Caco-2 (cell line): ENCODE measurements at places on chromosomes 3 and 15. TPM values are rescaled to one million over a fixed set of nuclear protein-coding genes. Genes with fewer than 3 reads are reported as not detected.

DNA sequence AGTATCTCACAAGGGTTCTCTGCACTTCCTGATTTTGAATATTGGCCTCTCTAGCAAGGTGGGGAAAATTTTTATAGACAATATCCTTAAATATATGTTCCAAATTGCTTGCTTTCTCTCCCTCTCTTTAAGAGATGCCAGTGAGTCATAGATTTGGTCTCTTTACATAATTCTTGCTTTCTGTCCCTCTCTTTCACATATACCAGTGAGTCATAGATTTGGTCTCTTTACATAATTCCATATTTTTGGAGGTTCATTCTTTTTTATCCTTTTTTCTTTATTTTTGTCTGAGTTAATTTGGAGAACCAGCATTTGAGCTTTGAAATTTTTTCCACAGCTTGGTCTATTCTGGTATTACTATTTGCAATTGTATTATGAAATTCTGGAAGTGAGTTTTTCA lies 77.7 kb upstream of the NUDT16 start:
- no peaks in the 10 kb centered on the region for H3K36me3 ChIP-seq
- no peak overlapping the region for H3K27ac ChIP-seq
- H3K4me3 ChIP-seq: no peak overlapping the region

- H3K27ac ChIP-seq: no peak overlapping the region
- H3K4me1 ChIP-seq: peaks cover 16% of the 10 kb centered on the region
- no peak overlapping the region for H3K4me3 ChIP-seq
Measured at GRCh38 chr3:188931531-188931930, 240.2 kb upstream of the TPRG1 start.

DNA sequence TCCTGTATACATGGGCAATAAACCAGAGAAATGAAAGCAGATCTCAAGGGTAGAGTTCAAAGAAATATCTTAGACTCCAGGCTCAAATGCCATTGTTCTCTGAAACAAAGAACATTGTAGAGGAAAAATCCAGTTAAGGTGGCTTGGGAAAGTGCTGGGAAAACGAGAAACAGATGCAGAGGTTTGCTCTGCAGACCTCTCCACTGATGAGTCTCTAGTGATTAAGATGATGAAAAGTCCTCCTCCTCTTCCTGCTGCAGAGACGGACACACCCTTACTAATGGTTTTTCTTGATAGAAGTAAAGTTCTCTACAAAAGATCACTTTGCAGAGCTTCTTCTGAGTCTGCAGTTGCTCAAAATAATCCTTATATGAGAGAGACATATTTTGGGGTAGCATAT lies 264.7 kb downstream of the GABRG3 start:
- H3K27me3 ChIP-seq: no peaks in the 10 kb centered on the region
- H3K27ac ChIP-seq: no peak overlapping the region
- peaks cover 13% of the 10 kb centered on the region; the same call in 1 of the 2 replicates for H3K4me1 ChIP-seq
- DNase-seq: no peak
- no peaks in the 10 kb centered on the region for H3K36me3 ChIP-seq

The CSNK1G1 gene
- total RNA-seq: 11.5 and 17.5 TPM in 2 replicates

The ZNF280D gene
- total RNA-seq: 28.7 and 31.0 TPM in 2 replicates

The FEM1B gene
- total RNA-seq: 33.5 and 41.0 TPM in 2 replicates

DNA sequence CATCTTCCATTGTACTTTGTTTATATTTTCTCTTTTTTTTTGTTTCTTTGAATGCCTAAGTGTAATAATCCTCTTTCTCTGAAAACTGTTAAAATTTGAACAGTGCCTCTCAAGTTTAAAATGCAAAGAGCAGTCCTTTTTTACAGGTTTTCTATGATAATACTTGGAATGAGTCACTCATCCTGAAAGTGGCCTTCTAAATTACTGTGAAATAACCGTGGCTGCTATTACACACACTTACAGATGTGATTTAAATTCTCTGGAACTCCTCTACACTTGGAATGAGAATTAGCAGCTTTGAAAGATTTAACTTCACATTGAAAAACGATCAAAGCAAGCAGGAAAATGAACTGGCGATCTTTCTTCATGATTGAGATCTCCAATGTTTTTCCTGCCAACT lies 105.9 kb downstream of the ROBO1 start:
- H3K27me3 ChIP-seq: no peaks in the 10 kb centered on the region
- no peaks in the 10 kb centered on the region for H3K4me1 ChIP-seq
- H3K4me3 ChIP-seq: no peak overlapping the region
- no peaks in the 10 kb centered on the region for H3K36me3 ChIP-seq

GRCh38 chr3:86929046-86929445 lies 61.9 kb downstream of the VGLL3 start:
- H3K27me3 ChIP-seq: no peaks in the 10 kb centered on the region
- H3K36me3 ChIP-seq: no peaks in the 10 kb centered on the region
- no peaks in the 10 kb centered on the region for H3K4me1 ChIP-seq

DNA sequence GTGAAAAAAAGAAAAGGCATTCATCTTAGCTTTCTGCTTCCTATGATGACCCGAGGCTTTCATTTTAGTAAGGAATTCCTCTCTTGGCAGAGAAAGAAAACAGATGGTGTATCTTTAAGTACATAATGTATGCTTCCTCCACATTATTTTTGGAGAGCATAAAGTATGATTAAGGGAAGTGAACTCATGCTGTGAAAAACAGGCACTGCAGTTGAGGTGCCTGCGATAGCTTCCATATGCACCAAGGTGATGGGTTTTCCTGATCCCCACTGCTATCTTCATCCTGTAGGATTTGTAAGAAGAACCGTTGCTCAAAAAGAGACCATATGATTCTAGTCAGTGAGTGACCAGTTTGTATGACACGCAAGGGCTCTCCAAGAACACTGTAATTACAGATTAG lies 411.5 kb upstream of the MCTP2 start:
- H3K4me3 ChIP-seq: no peak overlapping the region
- H3K27me3 ChIP-seq: no peaks in the 10 kb centered on the region
- H3K36me3 ChIP-seq: no peaks in the 10 kb centered on the region
- no peaks in the 10 kb centered on the region for H3K4me1 ChIP-seq

The SLC24A5 gene
- not detected in 2 replicates for total RNA-seq

DNA sequence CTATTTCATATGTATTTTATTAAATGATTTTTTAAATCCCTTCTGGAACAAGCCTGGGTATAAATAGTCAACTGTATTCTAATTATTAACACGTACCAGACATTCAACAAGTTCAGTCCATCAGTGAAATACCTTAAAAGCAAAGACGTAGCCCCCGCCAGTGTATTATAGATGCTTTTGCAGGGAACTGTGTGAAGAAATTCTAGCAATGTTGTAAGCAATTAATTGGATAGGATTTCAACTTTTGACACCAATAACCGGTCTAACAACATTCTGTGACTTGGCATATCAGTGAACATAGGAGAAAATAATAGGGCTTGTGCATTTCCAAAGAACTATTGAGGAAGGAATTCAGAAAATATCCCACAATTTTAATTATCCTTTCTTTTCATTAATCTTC lies 67.2 kb upstream of the TGFBR2 start:
- H3K27me3 ChIP-seq: no peaks in the 10 kb centered on the region
- peak; percentile 32 for DNase-seq
- H3K4me3 ChIP-seq: no peak overlapping the region
- no peak overlapping the region for H3K27ac ChIP-seq
- H3K36me3 ChIP-seq: no peaks in the 10 kb centered on the region
- H3K4me1 ChIP-seq: peaks cover 15% of the 10 kb centered on the region

The MESP2 gene
- total RNA-seq: 0.32 and 0.70 TPM in 2 replicates

The IL17RD gene
- 2.7 and 3.1 TPM in 2 replicates for total RNA-seq

The CD200 gene
- total RNA-seq: 0.45 and 0.51 TPM in 2 replicates

The CCRL2 gene
- 0.44 and 1.0 TPM in 2 replicates for total RNA-seq

DNA sequence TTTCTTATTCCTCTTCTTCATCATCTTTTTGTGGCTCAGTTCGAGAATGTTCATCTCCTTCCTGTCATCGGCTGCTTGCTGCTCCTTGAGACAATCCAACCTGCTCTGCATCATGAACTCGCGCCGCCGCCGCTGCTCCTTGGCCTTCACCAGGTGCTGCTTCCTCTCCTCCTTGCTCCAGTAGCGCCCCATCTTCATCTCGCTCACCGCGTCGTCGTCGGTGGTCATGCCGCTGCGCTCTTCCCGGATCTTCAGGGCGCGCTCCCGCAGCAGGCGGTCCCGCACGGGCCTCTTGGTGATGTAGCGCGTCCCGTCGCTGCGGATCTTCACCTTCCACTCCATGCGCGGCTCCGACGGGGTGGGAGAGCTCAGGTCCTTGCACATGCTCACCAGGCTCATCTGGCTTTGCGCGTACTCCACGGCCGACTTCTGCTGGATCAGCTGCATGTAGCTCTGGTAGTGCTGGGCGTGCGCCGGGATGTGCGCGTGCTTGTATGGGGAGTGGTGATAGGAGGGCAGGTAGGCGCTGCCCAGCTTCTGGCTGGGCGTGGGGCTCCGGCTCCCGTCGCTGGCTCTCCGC lies 241.2 kb downstream of the PDZRN3 start:
- H3K27me3 ChIP-seq: no peaks in the 10 kb centered on the region
- no peak for DNase-seq
- H3K4me3 ChIP-seq: no peak overlapping the region

GRCh38 chr3:185199206-185199605 lies 46.3 kb upstream of the C3orf70 start:
- H3K4me1 ChIP-seq: no peaks in the 10 kb centered on the region
- H3K27ac ChIP-seq: no peak overlapping the region
- DNase-seq: no peak
- no peak overlapping the region for H3K4me3 ChIP-seq
- no peaks in the 10 kb centered on the region for H3K27me3 ChIP-seq

The MINAR1 gene
- 0.34 and 0.49 TPM in 2 replicates for total RNA-seq

The CFAP20DC gene
- 2.2 and 2.8 TPM in 2 replicates for total RNA-seq

DNA sequence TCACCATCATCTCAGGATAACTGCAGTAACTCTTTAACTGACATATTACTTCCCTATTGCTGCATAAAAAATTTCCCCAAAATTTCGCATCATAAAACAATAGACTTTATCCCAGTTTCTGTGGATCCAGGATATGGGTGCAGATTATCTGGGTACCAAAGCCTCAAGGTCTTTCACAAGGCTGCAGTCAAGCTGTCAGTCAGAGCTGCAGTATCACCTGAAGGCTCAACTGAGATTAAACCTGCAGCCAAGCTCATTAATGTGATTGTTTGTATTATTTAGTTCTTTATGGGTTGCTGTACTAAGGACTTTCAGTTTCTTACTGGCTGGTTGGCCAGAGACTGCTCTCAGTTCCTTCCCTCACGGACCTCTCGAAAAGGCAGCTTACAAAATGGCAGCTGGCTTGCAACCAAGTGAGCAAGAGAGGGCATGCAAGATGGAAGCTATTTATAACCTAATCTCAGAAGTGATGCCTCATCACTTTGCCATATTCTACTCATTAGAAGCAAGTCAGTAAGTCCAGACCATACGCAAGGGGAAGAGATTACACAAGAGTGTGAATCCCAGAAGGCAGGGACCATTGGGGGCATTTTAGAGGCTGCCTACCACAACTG lies 54.9 kb downstream of the DCUN1D1 start:
- no peak overlapping the region for H3K4me3 ChIP-seq
- peaks cover 8% of the 10 kb centered on the region; the same call in 1 of the 2 replicates for H3K4me1 ChIP-seq
- H3K27me3 ChIP-seq: no peaks in the 10 kb centered on the region
- no peaks in the 10 kb centered on the region for H3K36me3 ChIP-seq

The KCNMB2 gene
- total RNA-seq: not detected in 2 replicates

The GPR156 gene
- total RNA-seq: 1.7 and 3.1 TPM in 2 replicates

GRCh38 chr15:59590027-59590426 lies 21.6 kb upstream of the GCNT3 start:
- peaks cover 8% of the 10 kb centered on the region for H3K4me1 ChIP-seq
- no peaks in the 10 kb centered on the region for H3K36me3 ChIP-seq
- H3K27me3 ChIP-seq: no peaks in the 10 kb centered on the region
- no peak overlapping the region for H3K4me3 ChIP-seq

DNA sequence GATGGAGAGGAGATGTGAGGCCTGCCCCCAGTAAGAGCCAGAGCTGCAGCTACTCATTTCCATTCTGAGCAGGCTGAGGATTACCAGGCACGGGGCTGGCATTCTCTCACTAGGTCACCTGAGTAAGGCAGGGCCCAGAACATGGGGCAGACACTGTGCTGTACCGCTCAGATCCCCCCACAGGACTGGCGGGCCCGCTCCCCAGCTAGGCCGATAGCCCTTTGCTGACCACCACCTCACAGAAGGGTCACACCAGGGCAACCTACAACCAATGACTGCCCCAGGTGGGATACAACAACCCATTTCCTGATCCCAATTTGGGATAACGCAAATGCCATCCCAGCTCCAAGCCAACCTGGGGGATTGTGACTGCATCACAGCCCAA lies 52.5 kb downstream of the OXNAD1 start:
- H3K27me3 ChIP-seq: no peaks in the 10 kb centered on the region
- DNase-seq: no peak
- H3K36me3 ChIP-seq: peaks cover 2% of the 10 kb centered on the region
- H3K4me1 ChIP-seq: peaks cover 22% of the 10 kb centered on the region

- no peaks in the 10 kb centered on the region for H3K27me3 ChIP-seq
- H3K4me3 ChIP-seq: no peak overlapping the region
- DNase-seq: no peak
- no peaks in the 10 kb centered on the region for H3K36me3 ChIP-seq
Measured at GRCh38 chr15:100722551-100723314, 120.3 kb downstream of the ASB7 start.

- no peaks in the 10 kb centered on the region for H3K36me3 ChIP-seq
- no peak overlapping the region for H3K27ac ChIP-seq
- H3K27me3 ChIP-seq: no peaks in the 10 kb centered on the region
- no peaks in the 10 kb centered on the region for H3K4me1 ChIP-seq
- no peak overlapping the region for H3K4me3 ChIP-seq
Measured at GRCh38 chr3:190911382-190911781, 48.9 kb upstream of the GMNC start.

DNA sequence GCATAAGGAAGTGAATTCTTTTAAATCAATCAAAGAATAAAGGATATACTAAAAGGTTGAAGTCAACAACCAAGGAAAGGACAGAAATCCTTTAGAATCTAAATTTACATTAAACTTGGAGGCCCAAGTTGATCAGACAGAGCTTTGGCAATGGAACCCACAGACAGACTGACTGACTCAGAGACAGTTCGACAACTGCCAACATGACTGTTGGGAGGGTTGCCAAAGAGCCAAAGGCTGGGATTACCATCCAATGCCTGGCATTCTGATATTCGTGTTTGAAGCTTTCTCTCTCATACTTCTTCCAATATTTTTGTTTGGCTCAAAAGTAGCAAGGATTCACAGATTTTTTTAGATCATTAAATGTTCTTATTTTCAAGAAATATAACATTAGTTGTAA lies 406.1 kb downstream of the PLCL2 start:
- no peaks in the 10 kb centered on the region for H3K4me1 ChIP-seq
- DNase-seq: no peak
- H3K4me3 ChIP-seq: no peak overlapping the region
- no peaks in the 10 kb centered on the region for H3K36me3 ChIP-seq

- H3K4me1 ChIP-seq: peaks cover 19% of the 10 kb centered on the region
- no peaks in the 10 kb centered on the region for H3K27me3 ChIP-seq
- H3K36me3 ChIP-seq: no peaks in the 10 kb centered on the region
- DNase-seq: no peak
- H3K4me3 ChIP-seq: no peak overlapping the region
- H3K27ac ChIP-seq: no peak overlapping the region
Measured at GRCh38 chr15:31399544-31400171, 73.0 kb downstream of the KLF13 start.

The ACAD9 gene
- 60.0 and 60.7 TPM in 2 replicates for total RNA-seq
